ENCODE measurements at places on chromosomes 2 and 18.

DNA sequence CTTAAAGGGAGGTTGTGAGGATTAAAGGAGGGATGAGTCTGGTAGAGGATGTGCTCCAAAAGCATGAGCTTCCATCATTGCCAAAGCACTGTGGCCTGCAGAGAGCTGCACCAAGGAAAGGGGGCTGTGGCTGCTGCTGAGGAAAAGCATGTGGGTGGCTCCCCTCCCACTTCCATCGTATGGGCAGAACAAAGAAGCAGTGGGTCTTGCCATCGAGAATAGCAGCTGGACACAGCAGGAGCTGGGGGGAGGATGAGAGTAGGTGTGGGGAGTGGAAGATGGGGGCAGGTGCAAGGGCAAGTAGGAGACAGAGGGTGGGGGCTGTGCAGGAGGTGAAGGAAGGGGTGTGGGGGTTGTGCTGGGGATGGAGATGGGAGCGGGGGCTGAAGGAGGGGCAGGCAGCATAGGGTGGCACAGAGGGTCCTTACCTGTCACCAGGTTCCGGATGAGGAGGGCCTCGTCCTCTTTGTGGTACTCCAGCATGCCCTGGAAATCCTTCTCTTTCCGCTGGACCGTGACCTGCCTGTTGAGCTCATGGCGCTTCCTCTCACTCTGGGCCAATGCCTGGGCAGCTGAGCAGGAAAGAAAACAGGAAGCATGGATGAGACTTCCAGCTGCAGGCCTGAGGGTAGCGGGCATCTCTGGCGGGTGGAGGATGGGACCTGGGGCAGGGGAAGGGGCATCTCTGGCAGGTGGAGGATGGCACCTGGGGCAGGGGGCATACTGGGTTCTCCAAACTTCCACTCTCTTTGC lies 33.6 kb upstream of the ACAA2 start:
- no peak for DNase-seq
- H3K4me1 ChIP-seq, result peaks cover 6% of the 10 kb centered on the region
- H3K27ac ChIP-seq, result no peak overlapping the region
- no peak overlapping the region for H3K4me3 ChIP-seq
- no peaks in the 10 kb centered on the region for H3K36me3 ChIP-seq
- H3K27me3 ChIP-seq, result no peaks in the 10 kb centered on the region

DNA sequence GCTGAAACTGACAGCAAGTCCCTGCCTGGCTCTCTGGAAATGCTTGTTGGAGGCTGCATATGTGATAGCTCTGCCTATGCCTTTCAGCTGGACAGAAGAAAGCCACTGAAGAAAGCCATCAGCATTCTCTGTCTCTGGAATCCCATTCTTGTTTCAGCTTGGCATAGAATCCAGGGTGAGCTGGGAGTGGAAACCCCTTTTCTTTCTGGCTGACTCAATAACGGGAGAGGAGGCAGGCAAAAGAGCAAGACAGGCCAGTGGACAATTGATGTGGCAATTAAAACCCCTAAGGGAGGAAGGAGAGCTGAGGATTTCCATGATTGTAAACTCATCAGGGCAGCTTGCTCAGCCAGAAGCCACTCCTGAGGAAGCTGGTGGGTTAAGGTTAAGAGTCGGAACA lies 208.1 kb downstream of the CLIP4 start:
- no peak overlapping the region for H3K4me3 ChIP-seq
- no peak overlapping the region for H3K27ac ChIP-seq
- no peak for DNase-seq
- no peaks in the 10 kb centered on the region for H3K4me1 ChIP-seq
- H3K27me3 ChIP-seq, result no peaks in the 10 kb centered on the region

- H3K4me3 ChIP-seq, result no peak overlapping the region
- no peak overlapping the region for H3K27ac ChIP-seq
- peak; percentile 16 for DNase-seq
- no peaks in the 10 kb centered on the region for H3K27me3 ChIP-seq
- H3K36me3 ChIP-seq, result no peaks in the 10 kb centered on the region
Measured at GRCh38 chr18:5585653-5586052, 41.9 kb upstream of the EPB41L3 start.

DNA sequence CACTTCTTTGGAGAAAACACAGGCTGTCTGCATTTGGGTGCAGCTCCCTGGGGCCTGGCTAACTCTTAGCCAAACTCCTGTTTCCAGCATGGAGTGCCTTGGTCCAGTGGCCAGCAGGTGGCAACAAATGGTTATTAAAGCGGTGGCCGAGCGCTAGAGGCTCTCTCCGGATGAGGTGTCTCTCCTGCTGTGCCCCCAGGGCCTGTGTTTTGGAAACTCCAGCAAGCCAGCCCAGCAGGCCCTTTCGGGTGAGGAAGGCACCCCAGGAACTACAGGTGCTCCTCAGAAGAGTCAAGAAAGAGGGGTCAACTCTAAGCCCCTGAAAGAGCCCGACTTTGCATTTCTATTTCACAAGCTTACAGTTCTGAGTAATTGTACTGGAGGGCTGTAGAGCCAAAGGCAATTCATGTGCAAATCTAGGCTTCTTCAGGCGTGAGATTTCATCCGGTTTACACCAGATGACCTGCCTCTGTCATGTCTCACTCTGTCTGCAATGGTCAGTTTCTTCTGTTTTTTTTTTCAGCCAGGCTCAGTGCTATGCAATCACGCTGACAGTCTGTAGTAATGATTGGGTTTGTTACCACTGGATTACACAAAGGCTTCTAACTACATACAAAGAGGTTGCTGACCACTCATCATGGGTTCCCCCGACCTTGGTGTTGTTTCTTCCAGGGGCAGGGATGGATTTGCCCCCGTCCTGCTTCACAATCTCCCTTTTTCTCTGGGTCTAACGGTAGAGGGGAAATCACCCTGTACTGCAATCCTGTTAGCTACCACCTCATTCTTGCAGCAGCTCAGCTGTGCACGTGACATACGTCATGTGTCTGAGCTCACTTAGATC lies 7.6 kb upstream of the CHRNA1 start:
- H3K27ac ChIP-seq, result peak overlapping the region; percentile 87
- H3K4me3 ChIP-seq, result no peak overlapping the region
- H3K27me3 ChIP-seq, result no peaks in the 10 kb centered on the region
